ENCODE measurements at places on chromosomes 6 and 20.

GRCh38 chr6:9405825-9406224 lies 970.5 kb upstream of the SLC35B3 start:
- no peak for DNase-seq

- DNase-seq: peak; percentile 87
Measured at GRCh38 chr6:44172731-44173500, 14.3 kb downstream of the CAPN11 start.

- DNase-seq: no peak
Measured at GRCh38 chr6:123803504-123804013, at the start of gene NKAIN2. Gene NKAIN2, plus strand, starts transcription at chr6:123803865.

- no peak for DNase-seq
Measured at GRCh38 chr6:154306696-154307095, 49.9 kb downstream of the IPCEF1 start.

DNA sequence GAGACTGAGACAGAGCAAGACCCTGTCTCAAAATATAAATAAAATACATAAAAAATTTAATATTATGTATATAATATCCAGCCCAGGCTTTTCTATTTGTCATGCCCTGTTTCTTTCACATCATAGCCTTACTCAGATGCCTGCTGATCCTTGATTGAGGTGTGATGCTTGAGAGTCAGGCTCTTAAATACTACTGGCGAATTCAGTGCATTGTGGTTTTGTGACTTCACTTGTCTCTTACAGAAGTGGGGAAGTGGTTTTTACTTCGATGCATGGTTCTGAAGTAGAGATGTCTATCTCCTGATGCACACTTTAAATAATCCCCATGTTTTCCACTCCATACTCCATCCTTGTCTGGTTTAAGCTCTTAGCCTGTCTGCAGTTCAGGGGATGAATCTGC lies 29.1 kb downstream of the ASXL1 start:
- DNase-seq: peak; percentile 76

- no peak for DNase-seq
Measured at GRCh38 chr6:44059359-44060346, 67.6 kb downstream of the MRPL14 start.

DNA sequence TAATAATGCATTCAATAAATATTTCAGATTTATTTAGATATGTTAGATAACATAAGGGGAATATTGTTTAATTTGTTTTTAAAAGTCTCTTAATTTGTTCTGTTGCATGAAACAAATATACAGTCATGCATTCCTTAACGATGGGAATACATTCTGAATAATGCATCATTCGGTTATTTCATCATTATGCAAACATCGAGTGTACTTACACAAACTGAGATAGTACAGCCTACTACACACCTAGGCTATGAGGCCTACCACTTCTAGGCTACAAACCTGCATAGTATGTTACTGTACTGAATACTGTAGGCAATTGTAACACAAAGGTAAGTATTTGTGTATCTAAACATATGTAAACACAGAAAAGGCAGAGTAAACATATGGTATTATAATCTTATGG lies 118.7 kb downstream of the EPHA7 start:
- DNase-seq: no peak

DNA sequence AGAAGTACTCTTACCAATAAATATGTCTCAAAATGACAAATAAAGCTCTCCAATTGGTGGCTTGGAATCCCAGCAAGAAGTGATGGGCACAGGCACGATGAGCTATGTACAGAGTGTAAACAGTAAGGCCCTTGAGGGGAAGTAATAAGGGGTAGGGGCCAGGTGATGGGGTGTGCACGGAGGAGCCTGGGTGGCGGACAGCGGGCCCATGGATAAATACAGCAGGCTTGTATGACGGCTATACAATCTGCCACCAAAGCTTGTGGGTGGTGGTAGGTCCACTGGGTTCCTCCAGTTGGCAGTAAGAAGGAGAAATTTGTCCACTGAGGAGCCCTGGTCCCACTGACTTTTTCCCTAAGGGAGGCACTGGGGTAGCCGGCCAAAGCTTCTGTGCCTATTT lies 205.4 kb upstream of the RNF24 start:
- no peak for DNase-seq

DNA sequence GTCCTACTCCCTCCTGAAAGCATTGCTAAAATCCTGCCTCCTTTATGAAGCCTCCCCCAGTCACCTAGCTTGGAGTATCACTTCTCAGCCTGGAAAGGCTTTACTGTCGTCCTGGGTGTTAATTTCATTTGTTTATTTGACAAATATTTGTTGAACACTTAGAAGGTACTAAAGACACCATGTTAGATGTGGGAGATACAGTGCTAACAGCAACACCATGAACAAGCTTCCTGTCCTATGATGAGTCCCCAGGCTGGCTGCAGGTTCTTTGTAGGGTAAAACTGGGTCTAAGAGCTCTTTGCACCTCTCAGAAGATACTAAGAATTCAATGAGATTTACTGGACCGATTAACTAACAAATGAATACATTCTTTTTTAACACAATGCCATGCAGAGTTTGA lies 109.2 kb upstream of the TMEM170B start:
- no peak for DNase-seq

DNA sequence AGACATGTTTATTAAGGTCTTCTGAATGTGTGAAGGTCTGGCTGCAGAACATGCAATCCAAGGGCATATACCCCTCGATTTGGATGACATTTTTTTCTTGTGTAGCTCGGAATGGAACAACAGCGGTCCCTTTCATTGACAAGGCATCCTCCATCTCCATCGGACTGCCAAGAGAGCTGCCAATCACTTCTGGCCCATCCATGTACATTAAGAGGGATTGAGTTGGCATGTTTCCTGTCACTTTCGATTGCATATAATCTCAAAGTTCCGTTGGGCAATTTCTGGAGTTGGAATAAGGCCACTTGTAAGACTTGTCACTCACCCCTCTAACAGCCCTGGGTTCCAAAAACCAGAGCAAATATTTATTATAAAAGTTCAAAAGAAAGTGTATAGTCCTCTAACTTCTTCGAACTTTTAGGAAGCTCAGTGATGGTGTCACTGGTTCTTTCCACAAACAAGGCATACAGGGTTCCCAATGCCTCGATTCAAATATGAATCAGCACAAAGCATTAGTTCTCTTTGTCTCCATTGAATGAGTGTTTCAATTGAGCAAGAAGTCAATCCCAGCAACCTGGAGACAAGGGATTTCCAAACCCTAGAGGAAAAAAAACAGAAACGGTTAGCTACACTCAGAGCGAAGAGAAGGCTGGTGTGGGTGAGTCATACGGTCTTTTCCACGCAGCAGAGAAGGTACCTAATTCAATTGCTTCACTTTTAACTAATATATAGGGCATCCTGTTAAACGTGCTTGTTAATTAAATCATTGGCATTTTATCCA lies 10.9 kb downstream of the ZNF217 start:
- peak; percentile 42 for DNase-seq

GRCh38 chr6:30618270-30618797 lies 694 bp downstream of the MRPS18B start:
- DNase-seq: no peak

GRCh38 chr6:106927531-106928398 lies 46.8 kb downstream of the CD24 start:
- DNase-seq: peak; percentile 41

DNA sequence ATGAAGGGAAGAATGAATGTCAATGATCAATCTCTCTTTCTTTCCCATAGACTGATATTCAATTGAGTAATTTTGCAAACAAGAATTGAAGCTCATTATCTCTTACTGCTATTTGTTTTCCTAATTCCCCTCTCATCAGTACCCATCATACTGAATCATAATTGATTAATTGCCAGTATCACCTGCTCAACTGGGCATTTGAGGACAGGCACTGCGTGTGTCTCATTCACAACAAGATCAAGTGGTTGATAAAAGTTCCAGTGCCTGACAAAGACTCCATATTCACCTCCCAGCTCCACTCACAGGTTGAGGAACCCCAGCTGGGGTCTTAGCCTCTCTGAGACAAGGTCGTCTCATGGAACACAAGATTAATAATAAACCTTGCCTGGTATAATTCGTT lies 67.7 kb downstream of the BCAS1 start:
- DNase-seq: no peak

GRCh38 chr6:68691120-68691519 lies 56.0 kb downstream of the ADGRB3 start:
- DNase-seq: no peak

GRCh38 chr6:33585403-33586107 lies 5.5 kb upstream of the BAK1 start:
- DNase-seq: peak; percentile 89

GRCh38 chr6:12174878-12175277 lies 115.3 kb upstream of the EDN1 start:
- no peak for DNase-seq

GRCh38 chr6:89145956-89146717 lies at the start of gene PM20D2:
Gene PM20D2, plus strand, starts transcription at chr6:89146055. Its CDS starts 90 bp downstream, at chr6:89146145.
- peak; percentile 59 for DNase-seq

DNA sequence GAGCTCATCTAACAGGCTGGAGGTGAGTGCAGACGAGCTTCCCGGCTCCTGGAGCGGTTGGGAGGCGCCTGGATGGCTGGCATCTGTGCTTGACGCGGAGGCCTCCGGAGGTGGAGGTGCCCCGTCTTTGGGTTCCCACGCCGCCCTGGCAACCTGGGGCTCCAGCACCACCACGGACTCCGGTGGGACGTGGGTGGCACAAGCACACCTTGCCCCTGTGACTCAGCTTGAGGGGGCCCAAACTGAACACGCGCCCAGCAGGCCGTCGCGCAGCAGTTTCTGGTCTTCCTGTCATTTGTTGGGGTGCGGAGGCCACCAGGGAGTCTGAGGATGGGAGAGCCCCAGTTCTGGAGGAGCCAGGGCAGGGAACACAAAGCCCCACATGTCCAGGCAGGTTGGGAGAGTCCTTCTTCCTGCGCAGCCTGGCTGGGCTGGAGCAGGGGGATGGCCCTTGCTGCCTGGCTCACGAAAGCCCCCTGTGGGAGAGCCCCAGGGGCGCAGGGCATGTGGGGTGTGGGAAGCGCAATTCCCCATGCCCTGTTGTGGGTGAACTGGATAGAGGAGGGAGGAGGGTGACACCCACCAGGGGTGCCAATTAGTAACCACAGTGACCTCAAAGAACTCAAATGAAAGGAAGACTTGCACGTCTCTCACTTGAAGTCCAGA lies 1378.6 kb upstream of the DEFB115 start:
- DNase-seq: no peak

DNA sequence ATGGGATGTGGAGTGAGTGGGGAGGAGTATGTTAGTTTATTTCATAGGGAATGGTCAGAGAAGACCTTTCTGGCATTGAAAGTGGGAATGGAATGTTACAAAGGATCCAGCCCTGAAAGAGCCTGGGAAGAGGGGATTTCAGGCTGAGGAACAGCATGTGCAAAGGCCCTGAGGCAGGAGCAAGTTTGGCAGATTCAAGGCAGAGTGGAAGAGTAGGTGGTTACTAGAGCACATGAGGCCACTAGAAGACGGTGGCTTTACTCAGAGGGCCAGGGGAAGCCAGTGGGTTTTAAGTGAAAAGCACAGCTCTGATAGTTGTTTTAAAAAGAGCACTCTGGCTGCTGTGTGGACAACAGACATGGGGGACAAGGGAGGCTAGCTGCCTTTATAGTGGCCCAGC lies 227.2 kb downstream of the ZMYND8 start:
- DNase-seq: no peak

DNA sequence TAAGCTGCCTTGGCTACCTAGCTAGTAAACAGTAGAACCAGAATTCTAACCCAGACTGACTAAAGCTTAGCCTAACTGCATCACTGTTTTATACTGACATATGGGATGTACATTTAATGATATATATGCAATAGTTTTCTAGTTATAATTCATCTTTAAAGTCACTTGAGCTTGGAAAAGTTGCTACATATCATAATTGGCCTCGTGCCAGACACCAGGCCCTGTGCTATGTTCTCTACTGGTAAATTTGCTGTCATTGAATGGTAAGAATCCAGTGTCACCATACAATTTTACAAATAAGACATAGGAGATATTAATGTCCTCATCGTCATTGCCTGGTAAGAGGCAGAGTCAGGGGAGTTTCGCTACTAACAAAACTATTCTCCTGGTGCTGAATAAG lies 396.8 kb downstream of the CDKAL1 start:
- no peak for DNase-seq

- no peak for DNase-seq
Measured at GRCh38 chr20:8449123-8449522, 317.1 kb downstream of the PLCB1 start.

GRCh38 chr6:149934249-149935156 lies 7.3 kb upstream of the ULBP2 start:
- DNase-seq: peak; percentile 80

DNA sequence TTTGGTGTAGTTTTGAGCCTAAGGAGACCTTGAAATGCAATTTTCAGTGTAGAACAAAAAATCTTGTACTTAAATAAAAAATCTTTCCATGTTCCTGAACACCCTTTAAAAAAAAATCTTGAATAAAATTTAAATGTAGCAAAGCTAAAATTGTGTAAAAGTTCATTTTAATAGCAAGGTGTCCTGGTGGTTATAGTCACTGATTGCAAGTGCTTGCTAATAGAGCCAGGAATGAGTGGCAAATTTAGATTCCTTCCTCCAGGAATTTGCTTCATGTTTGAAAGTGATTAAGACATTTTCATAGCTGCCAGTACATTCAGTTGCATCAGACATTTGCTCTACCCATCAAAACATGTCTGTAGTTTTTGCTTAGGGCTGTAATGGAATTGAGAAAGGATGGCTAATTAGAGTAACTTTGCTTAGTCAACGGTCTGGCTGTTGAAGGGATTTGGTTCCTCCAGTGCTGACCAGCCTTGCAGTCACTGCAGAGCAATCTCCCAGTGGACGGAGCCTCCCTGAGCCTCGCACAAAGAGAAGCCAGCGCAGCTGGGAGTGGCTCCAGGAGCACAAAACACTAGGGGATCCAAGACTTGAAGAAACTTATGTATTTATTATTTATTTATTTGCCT lies 36.5 kb downstream of the AKAP12 start:
- no peak for DNase-seq

DNA sequence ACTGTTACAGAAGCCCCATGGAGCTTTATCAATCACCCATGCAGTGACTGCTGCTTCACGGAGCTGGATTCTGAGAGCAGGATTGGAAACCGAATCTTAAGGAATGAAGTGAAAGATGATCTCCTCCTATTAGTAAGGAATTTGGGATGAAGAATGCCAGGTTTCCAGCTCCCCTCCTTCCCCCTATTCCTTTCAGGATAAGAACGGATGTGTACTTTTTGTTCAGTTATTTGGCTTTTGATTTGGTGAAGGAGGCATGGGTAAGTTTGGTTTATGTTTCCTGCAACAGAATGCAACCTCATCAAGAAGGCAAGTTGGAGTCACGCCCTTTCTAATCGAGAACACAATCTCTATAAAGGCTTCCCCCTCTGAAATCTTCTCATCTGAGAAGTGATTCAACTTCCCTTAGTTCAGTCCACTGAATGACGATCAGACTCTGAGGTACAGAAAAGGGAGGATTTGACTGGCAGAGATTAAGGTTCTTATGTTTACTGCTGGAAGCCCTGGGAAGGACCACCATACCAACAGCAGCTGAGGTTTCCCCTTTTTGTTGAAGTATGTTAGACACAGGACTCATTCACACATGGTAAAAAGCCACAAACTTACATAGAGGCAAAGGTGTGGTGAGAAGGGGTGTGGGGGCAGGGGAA lies 5.5 kb downstream of the ELMO2 start:
- peak; percentile 62 for DNase-seq

All from activated CD4-positive, alpha-beta T cell treated with anti-CD3 and anti-CD28 coated beads, Interleukin-2, amount 10 ng/mL, durations not matched to agents 7 days and 5 days (primary cell).